Left renal cortex interstitium (tissue), 4 donors: ENCODE measurements at places on chromosomes 7 and 10. TPM values are rescaled to one million over a fixed set of nuclear protein-coding genes. Genes with fewer than 3 reads are reported as not detected.

The SLC18A3 gene
- not detected for polyA plus RNA-seq

The ANXA8L1 gene
- polyA plus RNA-seq: not detected

The SPDYE5 gene
- polyA plus RNA-seq: 0.76 TPM

The ZNF117 gene
- polyA plus RNA-seq: 61.5 TPM

The LRGUK gene
- polyA plus RNA-seq: 3.7 TPM

The TMEM273 gene
- polyA plus RNA-seq: 2.7 TPM

The KDM7A gene
- polyA plus RNA-seq: 9.5 TPM

The GIMAP2 gene
- 10.1 TPM for polyA plus RNA-seq

The MMRN2 gene
- 27.5 TPM for polyA plus RNA-seq

The VPS41 gene
- polyA plus RNA-seq: 80.1 TPM

The ASIC3 gene
- 3.6 TPM for polyA plus RNA-seq

The GPR15LG gene
- polyA plus RNA-seq: 0.46 TPM

The NEUROG3 gene
- not detected for polyA plus RNA-seq

The OR13A1 gene
- polyA plus RNA-seq: 0.22 TPM

The ASB10 gene
- polyA plus RNA-seq: not detected

The AOAH gene
- 2.4 TPM for polyA plus RNA-seq

The TMEM209 gene
- polyA plus RNA-seq: 25.4 TPM

The CRHR2 gene
- polyA plus RNA-seq: 0.09 TPM

The TM9SF3 gene
- 179 TPM for polyA plus RNA-seq

The PLEKHS1 gene
- polyA plus RNA-seq: 0.13 TPM

The BTBD16 gene
- 1.8 TPM for polyA plus RNA-seq

The BICC1 gene
- polyA plus RNA-seq: 72.5 TPM

The ASAH2 gene
- 3.7 TPM for polyA plus RNA-seq

The GNGT1 gene
- polyA plus RNA-seq: 0.18 TPM

The GBX1 gene
- 0.17 TPM for polyA plus RNA-seq

The ELOVL3 gene
- 2.5 TPM for polyA plus RNA-seq

The KRIT1 gene
- polyA plus RNA-seq: 54.2 TPM

The ARHGEF5 gene
- polyA plus RNA-seq: 29.3 TPM

The SOSTDC1 gene
- 63.3 TPM for polyA plus RNA-seq

The DCLRE1A gene
- 12.9 TPM for polyA plus RNA-seq

The NRG3 gene
- 12.3 TPM for polyA plus RNA-seq

The FIGNL1 gene
- 26.4 TPM for polyA plus RNA-seq

The ASB4 gene
- 0.18 TPM for polyA plus RNA-seq

The HOXA2 gene
- polyA plus RNA-seq: 13.6 TPM

The SFXN4 gene
- polyA plus RNA-seq: 30.4 TPM

The LZTS2 gene
- polyA plus RNA-seq: 83.7 TPM

The GPR85 gene
- 1.7 TPM for polyA plus RNA-seq

The SMKR1 gene
- 4.9 TPM for polyA plus RNA-seq

The NKX1-2 gene
- polyA plus RNA-seq: 0.06 TPM

The PRKAR1B gene
- polyA plus RNA-seq: 40.6 TPM
